ENCODE measurements at places on chromosomes 1 and 21.

GRCh38 chr1:93818570-93818959 is 60.4 kb downstream of the DNTTIP2 start:
- no peak for DNase-seq

- no peak for DNase-seq
Observed at GRCh38 chr1:204314171-204314892, 45.4 kb downstream of the PLEKHA6 start.

GRCh38 chr1:109112056-109112651 is 1.8 kb upstream of the ELAPOR1 start:
- no peak for DNase-seq

GRCh38 chr1:224317383-224318045 is 12.5 kb downstream of the NVL start:
- no peak for DNase-seq

- DNase-seq, result no peak
Observed at GRCh38 chr1:197234581-197234980, 33.5 kb upstream of the CRB1 start.

DNA sequence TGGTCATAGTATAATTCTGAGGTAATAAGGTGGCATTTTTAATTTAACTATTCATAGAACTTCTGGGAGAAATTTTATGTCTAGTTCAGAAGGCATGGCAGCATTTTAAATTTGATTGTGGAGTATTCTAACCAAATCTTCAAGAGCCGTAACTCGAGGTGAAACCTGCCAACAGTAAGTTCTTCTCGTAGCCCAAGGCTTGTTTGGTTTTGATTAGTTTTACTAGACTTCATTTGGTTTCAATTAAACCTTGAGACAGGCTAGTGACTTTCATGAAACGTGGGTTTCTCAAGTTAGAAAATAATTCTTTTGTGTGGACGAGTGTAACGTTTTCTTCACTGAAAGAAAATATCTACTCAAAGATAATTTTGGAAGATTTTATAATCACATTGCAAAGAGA is 395.5 kb downstream of the USP25 start:
- no peak for DNase-seq

- no peak for DNase-seq
Observed at GRCh38 chr1:204866051-204866596, 4.5 kb upstream of the NFASC start.

DNA sequence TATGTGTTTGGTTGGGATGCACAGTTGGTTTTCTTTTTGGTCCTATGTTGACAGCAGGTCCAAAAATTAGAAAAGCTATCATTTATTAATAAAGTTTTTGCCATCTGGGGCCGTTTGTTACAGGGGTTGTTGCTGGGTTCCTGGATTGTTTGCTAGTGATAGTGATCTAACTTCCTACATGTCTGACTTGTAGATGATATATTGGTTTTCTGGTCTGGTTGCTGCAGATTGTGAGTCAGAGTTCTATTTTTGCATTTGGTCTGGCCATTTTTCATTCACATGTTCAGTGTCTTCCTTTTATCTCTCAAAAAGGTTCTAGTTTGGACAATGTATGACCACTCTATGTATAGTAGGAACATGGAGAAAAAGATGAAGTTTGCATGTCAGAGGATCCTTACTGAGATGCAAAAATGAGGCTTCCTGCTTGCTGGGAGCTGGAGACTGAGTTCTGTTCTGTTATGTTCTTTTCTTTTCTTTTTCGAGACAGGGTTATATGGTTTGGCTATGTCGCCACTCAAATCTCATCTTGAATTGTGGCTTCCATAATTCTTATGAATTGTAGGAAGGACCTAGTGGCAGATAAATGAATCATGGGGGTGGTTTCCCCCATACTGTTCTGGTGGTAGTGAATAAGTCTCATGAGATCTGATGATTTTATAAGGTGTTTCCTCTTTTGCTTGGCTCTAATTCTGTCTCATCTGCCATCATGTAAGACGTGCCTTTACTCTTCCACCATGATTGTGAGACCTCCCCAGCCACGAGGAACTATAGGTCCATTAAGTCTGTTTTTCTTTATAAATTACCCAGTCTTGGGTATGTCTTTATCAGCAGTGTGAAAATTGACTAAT is 4.2 kb upstream of the NVL start:
- DNase-seq, result no peak

- no peak for DNase-seq
Observed at GRCh38 chr1:34984435-34984792, 733 bp downstream of the TMEM35B start.

GRCh38 chr1:2975466-2976179 is 45.6 kb upstream of the ACTRT2 start:
- no peak for DNase-seq

- DNase-seq, result no peak
Observed at GRCh38 chr21:33214056-33214455, 15.7 kb upstream of the IFNAR2 start.

DNA sequence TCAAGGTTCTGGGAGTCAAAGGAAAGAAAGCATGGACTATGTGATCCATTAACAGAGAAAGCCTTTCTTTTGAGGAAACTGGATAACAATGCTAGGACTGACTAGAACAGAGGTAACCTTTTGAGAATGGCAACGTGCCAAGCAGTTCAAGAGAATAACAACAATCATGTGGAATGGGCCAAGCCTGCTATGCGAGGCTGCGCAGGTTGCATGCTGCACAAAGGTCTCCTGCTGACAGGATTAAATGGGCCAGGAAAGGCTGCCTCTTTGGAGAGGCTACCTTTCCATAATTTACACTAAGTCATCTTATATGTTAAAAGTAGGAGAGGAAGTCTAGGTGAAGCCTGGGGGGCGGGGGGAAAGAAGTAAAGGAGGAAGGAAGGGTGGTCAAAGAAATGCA is 5.8 kb downstream of the PCNX2 start:
- DNase-seq, result no peak

DNA sequence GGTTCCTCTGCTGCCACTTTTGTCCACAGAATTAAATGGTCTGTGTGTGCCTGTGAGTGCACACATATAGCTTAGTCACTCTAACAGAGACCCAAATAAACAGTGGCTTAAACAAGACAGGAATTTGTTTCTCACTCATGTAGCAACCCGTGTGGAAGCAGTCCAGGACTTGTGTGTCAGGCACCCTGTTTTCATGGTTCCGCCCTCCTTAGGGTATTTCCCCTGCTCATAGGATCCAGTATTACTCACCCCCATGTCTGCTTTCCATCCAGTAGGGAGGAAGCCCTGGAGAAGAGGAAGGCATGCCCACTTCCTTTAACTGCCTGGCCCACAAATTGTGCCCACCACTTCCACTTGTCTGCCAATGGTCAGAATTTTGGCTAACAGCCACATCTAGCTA is 41.3 kb upstream of the TACSTD2 start:
- no peak for DNase-seq

GRCh38 chr21:16162953-16163352 is 433.2 kb downstream of the USP25 start:
- DNase-seq, result no peak
